ENCODE measurements at places on chromosomes 4 and X.

GRCh38 chr4:18057821-18058533, 36.4 kb upstream of the LCORL start:
- DNase-seq, result peak; percentile 7

DNA sequence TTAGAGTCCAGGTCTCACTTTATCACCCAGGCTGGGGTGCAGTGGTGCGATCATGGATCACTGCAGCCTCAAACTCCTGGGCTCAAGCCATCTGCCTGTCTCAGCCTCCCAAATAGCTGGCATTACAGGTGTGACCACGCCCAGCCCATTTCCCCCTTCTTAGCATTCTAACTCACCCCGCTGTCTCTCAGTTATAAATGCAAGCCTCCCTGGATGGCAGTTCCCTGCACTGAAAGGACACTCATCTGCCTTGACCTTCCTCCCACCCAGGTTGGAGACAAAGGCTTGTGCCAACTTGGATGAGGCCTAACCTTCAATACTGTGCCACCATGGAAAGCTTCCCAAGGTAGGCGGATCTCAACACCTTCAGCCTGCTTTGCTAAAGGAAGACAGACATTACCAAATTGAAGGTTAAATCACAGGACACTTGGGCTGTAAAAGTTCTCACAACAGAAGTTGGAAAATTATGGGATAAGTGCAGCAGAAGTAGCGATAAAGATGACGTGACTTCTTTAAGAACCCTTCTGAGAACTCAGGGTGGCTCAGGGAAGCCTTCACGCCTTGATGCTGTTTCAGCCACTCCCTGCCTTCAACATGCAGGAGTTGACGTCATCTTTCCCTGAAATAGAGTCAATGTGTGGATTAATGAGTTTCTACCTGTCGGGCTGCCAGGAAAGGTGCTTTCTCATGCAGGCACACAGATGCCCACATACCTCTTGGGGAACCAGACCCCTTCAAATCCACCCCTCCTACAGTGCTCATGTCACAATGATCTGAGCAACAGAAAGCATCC, 10.6 kb upstream of the GPM6B start:
- no peak for DNase-seq

DNA sequence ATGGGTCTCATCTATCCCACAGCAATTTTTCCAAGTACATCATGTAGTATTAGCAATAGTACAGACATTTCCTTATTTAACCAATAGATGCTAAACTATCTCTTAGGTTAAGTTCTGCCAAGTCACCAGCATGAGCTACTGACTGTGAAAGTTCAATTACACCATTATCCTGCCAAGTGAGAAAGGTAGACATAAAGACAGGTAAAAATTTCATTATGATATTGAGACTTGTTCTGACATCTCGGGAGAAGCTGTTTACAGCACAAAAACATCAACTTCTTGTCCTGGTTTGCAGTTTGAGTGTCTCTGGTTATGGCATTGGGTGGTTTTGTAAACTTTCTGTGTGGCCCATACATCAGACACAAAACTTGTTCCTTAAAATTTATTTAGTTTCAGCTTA, 622.4 kb upstream of the PCDH10 start:
- DNase-seq, result no peak

GRCh38 chr4:25120146-25120940, 39.9 kb downstream of the SEPSECS start:
- no peak for DNase-seq

GRCh38 chr4:106503116-106504050, 134.8 kb upstream of the GIMD1 start:
- no peak for DNase-seq

DNA sequence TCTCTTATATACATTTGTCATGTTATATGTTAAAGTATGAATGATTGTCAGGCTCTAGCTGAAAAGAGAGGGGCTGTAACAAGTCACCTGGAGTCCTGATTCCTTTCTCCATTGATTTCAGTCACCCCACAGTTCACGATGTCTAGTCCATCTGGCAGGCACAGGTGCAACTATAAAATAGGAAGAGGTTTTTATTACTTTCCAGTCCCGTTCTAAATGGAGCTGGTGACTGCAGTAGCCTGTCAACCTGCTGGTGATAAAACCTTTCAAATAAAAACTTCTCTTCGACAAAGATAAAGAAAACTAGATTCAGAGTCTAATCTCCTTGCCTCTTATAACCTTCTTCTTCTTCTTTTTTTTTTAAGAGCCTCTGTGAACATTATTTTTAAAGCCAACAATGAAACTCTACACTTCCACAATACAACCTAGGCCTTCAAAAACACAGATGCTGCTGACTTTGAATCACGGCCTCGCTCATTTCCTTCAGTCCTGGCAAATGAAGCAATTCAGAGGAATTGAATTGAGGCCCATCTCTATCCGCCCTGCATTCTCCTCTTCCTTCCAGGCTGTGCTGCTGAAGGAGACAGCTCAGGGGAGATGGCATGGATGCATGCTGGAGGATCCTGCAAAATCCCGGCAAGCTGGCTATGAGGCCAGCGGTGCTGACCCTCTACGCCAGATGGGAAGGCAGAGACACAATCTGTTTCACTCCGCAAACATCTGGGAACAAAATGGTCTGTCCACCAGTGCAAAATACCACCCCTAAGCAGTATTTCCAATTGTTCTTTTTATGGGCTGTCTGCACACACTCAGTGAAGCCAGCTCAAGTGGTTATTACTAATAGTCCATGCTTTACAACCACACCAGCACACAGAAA, 27.3 kb upstream of the CDKN2AIP start:
- DNase-seq, result no peak

DNA sequence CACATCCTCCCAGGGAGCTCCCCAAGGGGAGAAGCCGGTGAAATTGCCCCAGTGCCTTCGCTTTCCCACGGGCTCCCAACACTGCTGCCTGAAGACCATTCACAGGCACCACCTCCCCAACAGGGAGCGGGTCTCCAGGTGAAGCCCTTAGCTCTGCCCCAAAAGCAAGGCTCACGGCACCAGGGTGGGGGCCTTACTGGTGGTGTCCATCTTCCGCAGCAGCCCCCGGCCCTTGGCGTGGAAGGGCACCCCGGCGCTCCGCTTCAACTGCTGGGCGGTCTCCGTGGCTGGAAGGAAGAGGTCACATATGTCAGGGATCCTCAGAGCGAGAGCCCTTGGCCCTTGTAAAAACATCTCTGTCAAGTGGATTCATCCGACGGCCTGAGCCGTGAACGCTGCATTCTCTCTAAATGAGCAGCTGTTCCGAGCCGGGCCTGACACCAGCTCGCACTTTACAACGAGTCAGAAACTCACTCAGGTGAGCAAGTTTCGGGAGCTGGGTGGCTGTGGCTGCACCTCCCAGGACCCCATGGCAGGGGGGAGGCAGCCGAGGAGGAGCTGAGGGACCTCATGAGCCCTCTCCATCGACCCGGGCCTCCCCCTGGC, 20.9 kb downstream of the NELFA start:
- no peak for DNase-seq

- no peak for DNase-seq
Observed at GRCh38 chr4:31467781-31468180, 747.6 kb downstream of the PCDH7 start.

DNA sequence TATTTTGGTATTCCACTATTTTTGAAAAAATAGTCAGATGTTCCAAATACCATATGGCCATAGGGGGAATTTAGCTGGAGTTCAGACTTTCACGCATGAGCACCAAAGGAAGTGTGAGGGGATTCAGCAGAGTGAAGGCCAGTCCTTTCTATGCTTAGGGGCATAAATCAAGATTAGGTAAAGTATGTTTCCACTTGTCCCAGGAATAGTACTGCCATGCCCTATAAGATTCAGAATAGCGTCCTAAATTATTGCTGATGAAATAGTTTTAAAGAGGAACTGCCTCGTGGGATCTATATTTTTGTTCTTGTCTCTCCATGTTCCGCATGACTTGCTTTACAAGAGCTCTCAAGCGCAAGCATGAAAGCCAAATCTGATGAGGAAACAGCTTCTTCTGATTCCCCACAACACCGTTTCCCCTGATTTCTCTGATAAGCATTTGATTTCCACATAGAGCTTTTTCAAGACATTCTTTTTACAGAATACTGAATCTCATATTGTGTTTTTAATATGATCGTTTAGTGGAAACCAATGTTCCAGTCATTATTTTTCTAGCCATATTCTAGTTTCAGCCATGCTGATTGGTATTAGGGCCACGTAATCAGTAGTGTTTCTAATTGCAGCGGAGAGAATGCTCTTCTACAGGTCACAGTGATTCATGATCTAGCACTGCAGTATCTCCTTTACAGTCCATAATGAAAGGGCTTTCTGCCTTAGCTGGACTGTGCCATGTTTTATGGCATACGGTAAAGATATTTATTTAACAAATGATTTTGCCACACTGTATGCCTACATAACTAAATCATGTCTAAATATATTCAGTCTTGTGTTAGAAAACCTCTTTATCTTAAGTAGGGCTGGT, 492.3 kb downstream of the CENPC start:
- no peak for DNase-seq

- no peak for DNase-seq
Observed at GRCh38 chr4:153176938-153177337, 27.3 kb upstream of the TRIM2 start.

DNA sequence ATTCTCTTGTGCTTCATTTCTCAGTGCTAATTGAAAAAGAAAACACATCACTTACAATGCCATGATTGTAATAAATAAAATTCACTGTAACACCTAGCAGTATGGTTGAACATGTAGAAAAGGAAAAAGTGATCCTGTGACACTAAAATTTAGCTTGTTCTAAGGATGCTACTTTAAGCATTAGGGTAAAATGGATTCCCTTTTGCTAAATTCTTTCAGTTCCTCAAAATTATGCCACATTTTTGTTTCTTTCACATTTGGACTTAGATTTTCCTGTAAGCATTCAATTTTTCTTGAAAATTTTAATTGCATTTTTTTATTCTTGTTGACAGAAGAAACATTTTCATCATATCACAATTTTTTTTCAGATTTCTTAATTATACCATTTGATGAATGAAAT, 19.4 kb downstream of the TET2 start:
- DNase-seq, result no peak

DNA sequence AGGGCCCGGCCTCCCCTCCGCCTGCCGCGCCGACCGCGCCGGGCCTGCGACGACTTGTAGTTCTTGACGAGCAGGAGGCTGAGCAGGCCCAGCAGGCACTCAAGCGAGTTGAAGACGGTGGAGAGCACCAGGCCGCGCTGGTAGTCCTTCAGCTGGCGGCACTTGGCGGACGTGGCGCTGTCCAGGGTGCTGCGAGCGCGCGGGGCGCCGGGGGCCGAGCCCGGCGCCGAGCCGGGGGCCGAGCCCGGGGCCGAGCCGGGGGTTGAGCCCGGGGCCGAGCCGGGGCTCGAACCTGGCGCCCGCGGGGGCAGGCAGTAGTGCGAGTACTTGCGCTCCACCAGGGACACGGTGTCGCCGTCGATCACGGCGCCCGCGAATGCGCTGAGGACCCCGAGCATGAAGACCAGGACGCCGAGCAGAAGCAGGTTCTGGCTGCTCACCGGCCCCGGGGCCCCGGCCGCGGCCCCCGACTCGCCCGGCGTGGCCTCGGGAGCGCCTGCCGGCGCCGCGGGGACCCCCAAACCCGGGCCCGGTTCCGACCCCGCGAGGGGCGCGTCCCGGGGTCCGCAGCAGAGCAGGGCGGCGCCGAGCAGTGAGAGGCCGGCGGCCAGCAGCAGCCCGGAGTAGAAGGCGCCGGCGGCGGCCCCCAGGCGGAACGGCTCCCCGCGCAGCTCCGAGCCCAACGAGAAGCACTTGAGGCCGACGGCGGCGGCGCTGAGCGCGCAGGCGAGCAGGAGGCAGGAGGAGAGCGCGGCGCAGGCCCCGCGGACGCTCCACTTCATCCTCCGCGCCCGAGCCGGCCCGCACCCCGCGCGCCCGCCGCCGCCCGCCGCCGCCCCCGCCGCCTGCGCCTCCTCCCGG, 584 bp downstream of the TMEM271 start:
- DNase-seq, result no peak

DNA sequence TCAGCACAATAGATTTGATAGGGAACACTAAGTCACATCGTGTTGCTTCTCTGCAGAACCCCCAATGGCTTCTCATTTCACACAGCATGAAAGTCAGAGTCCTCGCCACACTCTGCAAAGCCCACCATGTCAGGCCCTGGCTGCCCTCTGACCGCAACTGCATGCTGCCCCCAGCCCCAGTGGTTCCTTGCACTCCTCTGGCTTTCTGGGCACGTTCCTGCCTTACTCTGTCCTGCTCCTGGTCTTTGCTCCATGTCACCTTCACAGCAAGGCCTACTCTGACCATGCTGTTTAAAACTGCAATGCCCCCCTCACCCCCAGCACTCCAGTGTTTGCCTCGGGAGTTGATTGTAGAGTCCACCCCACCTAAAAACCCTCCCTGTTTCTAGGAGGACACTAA, 78.1 kb downstream of the EVC start:
- no peak for DNase-seq

- no peak for DNase-seq
Observed at GRCh38 chr4:174690665-174691064, 138.4 kb downstream of the GLRA3 start.

GRCh38 chr4:56787380-56787779, 34.1 kb downstream of the SPINK2 start:
- no peak for DNase-seq

GRCh38 chr4:158818560-158819140, 49.8 kb downstream of the FNIP2 start:
- DNase-seq, result no peak

- no peak for DNase-seq
Observed at GRCh38 chrX:101386542-101386885, 523 bp upstream of the BTK start.

- DNase-seq, result no peak
Observed at GRCh38 chrX:99397879-99398278, 1012.2 kb downstream of the PCDH19 start.

DNA sequence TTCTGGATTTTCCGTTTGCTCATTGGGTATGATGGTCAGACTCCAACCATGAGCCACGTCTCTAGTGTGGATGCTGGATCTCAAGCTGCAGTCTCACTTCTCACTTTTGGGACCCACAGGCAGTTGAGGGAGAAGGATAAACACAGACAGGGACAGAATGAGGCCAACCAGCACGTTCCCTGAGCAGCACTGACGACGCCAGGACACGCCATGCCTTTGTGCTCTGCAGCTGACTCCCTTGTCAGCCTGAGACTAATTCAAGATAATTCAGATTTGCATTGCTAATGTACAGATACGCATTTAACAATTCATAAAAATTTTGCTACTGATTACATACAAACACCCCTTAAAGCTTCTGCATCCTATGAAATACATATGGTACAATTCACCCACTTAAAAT, 106.5 kb downstream of the FAM193A start:
- DNase-seq, result no peak

DNA sequence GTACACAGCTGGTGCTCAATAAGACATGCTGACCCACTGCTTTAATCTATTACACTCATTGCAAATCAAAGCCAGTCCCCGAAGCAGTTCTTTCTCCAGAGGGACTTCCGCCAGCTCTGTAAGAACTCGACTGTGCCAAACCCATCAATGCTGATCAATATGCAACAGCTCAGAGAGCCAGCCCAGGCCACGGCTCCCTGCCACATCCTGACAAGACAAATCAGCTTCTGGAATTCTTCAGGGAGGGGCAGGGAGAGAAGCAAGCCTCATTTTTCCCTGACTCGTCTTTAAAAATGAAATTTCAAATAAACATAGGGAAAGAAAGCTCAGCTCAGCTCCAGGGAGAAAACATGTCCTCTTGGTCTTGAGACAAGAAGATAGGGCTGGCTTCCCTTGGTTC, 5.3 kb upstream of the ADRA2C start:
- no peak for DNase-seq

Data from GM19239 (cell line).